ENCODE measurements at places on chromosomes 2 and 18.

- DNase-seq = no peak
Measured at GRCh38 chr2:96604104-96604503, 34.0 kb downstream of the KANSL3 start.

- DNase-seq = no peak
Measured at GRCh38 chr18:78788161-78788560, 191.5 kb upstream of the SALL3 start.

- DNase-seq = no peak
Measured at GRCh38 chr2:187180529-187180928, 267.5 kb downstream of the CALCRL start.

- peak; percentile 31 for DNase-seq
Measured at GRCh38 chr2:121030523-121030922, 254.5 kb downstream of the TFCP2L1 start.

GRCh38 chr2:159108181-159108893 is 139.9 kb downstream of the TANC1 start:
- DNase-seq = peak; percentile 43

GRCh38 chr18:76489081-76489480 is 6.0 kb downstream of the ZNF516 start:
- DNase-seq = no peak

DNA sequence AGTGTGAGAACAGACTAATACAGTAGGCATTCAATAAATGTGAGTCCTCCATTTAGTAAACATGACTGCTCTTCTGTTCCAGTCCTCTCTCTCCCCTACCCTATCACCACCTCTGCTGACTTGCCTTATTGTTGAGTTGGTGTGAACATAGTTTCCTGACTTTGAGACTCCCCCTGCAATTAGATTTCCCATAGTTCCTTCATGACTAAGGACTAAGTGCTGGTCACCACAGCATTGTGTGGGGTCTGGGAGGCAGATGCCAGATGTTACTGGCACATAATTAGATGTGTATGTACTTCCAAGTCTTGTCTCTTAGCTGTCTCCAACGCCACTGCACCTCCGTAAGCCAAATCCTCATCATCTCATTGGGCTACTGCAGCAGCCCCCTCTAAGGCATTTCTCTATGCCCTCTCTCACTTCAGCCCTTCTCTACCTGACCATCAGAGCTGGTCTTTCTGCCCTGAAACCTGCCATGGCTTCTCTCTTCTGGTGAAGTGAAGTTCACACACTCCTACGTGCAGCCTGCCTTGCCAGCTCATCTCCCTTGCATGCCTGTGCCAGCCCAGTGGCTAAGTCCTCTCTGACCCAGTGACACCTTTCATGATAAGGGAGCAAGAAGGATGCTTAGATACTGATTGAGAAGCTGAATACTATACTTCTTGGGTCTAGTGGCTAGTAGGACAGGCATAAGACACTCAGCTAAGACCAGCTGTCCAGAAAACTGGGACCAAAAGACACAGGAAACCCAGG is 81.6 kb upstream of the ALPP start:
- no peak for DNase-seq

- no peak for DNase-seq
Measured at GRCh38 chr2:63044362-63045327, 6.0 kb upstream of the OTX1 start.

DNA sequence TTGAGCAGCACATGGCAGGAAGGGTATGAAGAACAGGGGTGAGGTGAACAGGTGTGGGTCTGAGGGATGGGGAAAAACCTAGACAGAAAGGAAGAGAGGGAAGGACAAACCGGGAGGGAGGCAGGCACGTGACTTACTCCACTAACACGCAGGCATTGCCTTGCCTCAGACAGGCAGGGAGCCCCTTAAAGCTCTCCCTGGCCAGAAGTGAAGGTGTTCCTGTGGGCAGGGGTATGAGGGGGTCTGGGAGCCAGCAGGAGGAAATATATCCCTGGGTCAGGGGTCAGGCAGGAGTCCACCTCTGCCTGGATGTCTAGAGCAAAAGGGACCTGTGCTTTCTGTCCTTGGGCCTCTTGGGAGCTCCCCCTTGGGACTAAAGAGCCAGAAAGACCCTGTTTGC is 135.3 kb upstream of the EPAS1 start:
- no peak for DNase-seq

- no peak for DNase-seq
Measured at GRCh38 chr2:200077210-200077650, 121.8 kb downstream of the MAIP1 start.

GRCh38 chr2:84690225-84690624 is 173.9 kb downstream of the DNAH6 start:
- DNase-seq = no peak

DNA sequence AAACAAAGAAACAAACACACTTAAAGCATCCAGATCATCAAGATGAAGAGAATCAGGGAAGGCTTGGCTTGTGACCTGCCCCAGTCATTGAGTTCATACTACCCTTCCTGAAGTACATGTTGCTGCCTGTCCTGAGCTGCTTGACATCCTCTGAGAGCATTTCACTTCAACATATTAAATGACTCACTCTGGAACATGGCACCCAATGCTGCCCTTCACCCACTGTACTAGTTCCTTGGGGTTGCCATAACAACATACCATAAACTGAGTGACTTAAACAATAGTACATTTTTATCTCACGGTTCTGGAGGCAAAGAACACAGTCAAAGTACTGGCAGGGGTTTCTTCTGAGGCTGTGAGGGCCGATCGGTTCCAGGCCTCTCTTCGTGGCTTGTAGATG is 371.3 kb downstream of the RNF144A start:
- no peak for DNase-seq

GRCh38 chr2:189095101-189095500 is 84.5 kb downstream of the COL5A2 start:
- no peak for DNase-seq

DNA sequence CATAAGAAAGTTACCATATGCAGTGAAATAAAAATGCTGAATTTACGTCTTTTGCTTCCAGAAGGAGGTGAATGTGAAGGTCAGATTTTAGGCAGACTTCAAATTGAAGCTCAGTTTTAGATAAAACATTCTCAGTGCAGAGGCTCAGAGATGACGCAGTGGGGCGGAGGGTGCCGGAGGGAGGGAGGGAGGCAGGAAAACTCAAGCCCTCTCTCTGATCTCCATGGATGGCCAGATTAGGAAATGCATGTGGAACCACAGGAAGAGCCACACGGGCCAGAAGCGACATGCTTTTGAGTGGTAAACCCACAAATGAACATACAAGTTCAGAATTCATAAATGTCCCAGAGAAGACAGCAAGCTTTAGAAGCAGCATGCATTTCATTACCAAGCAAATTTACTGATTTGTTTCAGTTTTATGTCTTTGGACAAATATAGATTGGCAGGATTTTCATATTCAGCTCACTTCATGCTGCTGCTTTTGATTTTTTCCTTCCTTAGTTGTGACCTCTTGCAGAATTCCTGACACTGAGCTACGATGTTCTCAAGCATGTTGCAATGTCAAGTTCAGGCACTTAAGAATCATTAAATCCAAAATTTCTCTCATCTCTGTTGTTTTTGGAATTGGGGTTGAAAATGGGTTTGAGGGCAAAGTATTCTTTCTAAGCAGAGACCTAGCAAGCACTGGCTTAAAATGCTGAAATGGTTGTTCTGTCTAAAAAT is 29.7 kb upstream of the APCDD1 start:
- DNase-seq = no peak

DNA sequence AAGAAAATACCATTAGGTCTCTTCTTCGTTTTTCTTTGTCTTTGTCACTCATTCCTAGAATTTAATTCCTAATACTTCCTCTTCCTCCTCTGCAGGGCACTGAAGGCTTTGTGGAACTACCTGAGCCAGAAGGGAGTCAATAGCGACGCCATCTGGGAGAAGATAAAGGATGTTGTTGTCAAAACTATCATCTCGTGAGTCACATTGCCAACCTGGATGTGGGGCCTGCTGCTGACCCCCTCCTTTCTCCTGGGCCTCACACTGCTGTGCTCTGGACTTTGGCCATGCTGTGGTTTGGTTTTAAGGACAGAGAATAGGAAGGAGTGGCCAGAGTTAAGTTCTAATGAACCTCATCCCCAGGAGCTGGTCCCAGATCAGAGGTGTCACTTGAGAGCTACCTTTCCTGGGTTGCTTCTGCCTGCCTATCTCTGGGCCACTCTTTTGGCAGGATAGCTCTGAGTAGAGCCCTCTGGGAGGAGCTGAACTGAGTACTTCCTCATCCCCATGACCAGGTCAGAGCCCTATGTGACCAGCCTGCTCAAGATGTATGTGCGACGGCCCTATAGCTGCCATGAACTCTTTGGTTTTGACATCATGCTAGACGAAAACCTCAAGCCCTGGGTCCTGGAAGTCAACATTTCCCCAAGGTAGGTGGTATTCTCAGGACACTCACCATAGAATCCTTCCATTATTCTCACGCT is 33.1 kb upstream of the CYP27A1 start:
- DNase-seq = no peak

DNA sequence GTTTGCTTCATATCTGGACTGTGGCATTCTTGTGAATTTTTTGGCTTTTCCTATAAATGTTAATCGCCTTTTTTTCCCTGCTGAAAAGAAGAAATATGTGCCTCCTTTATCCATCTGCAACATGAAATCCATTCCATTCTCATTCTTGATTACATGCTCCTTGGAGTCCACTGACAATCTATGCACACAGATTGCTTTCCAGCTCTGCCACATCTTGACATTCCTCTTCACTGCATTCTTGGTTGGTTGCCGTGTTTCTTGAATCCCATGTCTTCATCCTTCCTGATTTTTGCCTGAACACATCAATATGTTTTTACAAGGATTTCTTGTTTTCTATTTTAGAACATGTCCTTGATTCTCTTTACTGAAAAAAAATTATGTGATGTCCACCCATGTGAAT is 26.7 kb upstream of the BIRC6 start:
- no peak for DNase-seq

GRCh38 chr2:19046986-19047780 is 311.2 kb downstream of the OSR1 start:
- no peak for DNase-seq

DNA sequence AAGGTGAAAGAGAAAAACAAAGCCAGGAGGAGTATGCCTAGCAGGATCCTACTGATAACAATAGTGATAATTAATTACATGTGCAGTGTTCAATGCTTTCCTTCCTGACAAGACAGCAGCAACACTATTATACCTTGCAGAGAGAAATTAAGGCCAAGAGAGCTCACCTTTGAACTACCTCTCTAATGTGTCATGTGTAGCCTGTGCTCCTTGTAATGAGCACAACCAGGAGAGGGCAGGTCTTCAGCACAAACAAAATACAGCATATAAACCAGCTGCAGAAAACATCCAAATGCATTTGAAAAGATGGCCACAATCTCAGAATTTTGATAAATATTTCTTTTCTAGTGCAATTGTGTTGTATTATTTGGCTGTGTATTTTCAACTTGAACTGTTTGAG is 1425.7 kb downstream of the DSC3 start:
- no peak for DNase-seq

- DNase-seq = no peak
Measured at GRCh38 chr2:40516604-40517003, 64.7 kb upstream of the SLC8A1 start.

GRCh38 chr2:109053716-109054115 is 64.7 kb upstream of the EDAR start:
- no peak for DNase-seq

GRCh38 chr2:175823002-175823706 is 178.9 kb downstream of the LNPK start:
- no peak for DNase-seq

DNA sequence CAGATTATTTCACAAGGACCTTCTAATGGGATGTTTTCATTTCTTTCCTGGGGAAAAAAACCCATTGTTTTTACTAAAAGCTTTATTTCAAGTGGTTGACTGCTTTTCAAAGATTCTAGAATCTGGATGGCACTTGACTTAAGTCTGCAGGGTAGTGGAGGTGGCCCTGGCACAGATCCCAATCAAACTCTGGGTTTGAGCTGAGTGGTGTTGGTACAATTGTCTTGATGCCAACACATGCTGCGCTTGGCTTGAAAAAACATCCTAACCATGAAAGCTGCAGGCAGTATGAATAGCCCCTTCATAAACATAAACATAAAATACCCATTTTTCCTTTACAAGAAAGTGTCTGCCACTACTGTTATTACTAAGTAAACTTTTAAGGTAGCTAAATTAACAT is 3.6 kb downstream of the PAPOLG start:
- no peak for DNase-seq

DNA sequence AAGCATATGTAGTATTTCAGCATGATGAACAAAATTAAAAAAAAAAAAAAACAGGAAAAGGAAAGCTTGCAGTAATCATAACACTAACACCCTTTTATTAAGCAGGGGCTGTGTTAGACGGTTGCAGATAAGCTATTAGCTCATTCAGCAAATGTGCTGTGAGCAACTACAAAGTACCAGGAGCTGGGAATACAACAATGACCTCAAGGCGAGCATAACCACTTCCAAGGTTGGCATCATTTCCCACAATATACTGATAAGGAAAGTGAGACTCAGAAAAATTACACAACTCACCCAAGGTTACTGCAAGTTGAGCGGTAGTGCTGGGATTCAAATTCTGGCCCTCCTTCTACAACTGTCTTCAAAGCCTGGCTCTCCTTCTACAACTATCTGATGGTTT is 38.2 kb upstream of the ACTR3 start:
- DNase-seq = no peak

DNA sequence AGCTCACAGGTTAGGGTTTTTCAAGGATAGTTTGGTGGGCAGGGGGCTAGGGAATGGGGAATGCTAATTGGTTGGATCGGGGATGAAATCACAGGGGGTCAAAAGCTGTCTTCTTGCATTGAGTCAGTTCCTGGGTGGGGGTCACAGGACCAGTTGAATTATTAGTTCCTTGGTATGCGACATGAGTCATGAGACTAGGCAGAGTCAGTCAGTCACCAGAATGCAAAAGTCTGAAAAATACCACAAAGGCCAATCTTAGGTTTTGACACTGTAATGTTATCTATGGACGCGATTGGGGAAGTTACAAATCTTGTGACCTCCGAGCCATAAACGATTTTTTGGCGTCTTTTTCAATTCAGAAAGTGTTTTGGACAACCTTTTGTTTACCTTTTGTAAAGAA is 101.2 kb downstream of the ZNF519 start:
- no peak for DNase-seq

- DNase-seq = no peak
Measured at GRCh38 chr2:55668956-55669355, 24.7 kb downstream of the PNPT1 start.

- DNase-seq = no peak
Measured at GRCh38 chr18:58516514-58517285, 112.2 kb downstream of the ALPK2 start.

DNA sequence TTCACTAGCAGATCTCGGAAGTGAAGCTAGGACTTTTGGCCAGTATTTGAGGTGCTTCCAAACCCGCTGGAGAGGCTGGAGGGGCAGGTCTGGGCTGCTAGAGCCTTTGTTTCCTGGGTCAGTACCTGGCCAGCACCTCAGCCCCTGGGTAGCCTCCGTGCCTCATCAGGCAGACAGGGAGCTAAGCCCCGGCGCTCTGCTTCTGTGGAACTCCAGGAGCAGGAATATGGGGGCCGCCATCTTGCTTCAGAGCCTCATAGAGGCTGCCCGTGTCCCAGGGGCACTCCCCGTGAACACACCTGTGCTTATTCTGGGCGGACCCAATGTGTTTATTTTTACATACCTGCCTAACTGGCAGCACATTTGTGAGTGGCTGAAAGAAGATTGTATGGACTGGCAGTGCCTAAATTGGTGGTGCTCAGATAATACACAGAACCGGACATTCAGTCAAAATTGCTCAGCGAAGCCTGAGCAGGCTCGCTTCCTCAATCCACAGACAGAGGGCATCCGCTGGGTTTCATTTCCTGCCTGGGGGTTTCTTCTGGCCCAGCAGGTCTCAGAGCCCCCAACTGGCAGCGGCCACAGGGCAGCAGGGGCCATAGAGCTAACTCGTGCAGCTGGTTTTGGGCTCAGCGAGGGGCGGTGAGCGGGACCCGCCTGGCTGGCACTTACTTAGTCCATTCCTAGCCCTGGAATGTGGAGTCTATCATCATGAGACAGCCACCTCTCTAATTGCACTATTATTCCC is 176.8 kb upstream of the ALKAL2 start:
- no peak for DNase-seq
